RPMI7951 (cell line): ENCODE measurements at places on chromosomes 2 and 18. TPM values are rescaled to one million over a fixed set of nuclear protein-coding genes. Genes with fewer than 3 reads are reported as not detected.

The RBM44 gene
- 0.88 and 1.7 TPM in 2 replicates for total RNA-seq

The TMEM198 gene
- total RNA-seq = 2.3 and 2.6 TPM in 2 replicates

The ELOA2 gene
- not detected in 2 replicates for total RNA-seq

The FAM228A gene
- total RNA-seq = 0.29 and 0.36 TPM in 2 replicates

The OTOS gene
- total RNA-seq = 1.7 TPM in 1 of 2 replicates, not detected in the other

The PROKR1 gene
- total RNA-seq = not detected in 2 replicates

The GPR55 gene
- total RNA-seq = 0.24 and 0.29 TPM in 2 replicates

The TRIM43 gene
- not detected in 2 replicates for total RNA-seq

The ADCYAP1 gene
- total RNA-seq = 0.10 TPM in 1 of 2 replicates, not detected in the other

The SLC9A2 gene
- not detected in 2 replicates for total RNA-seq

The SCYGR4 gene
- total RNA-seq = not detected in 2 replicates

The SCYGR6 gene
- not detected in 2 replicates for total RNA-seq

The RAB17 gene
- total RNA-seq = 3.6 and 4.5 TPM in 2 replicates

The RTP5 gene
- total RNA-seq = not detected in 2 replicates

The CNGA3 gene
- not detected in 2 replicates for total RNA-seq

The FBXO36 gene
- total RNA-seq = 5.2 and 6.4 TPM in 2 replicates

The SPOPL gene
- total RNA-seq = 12.8 and 17.5 TPM in 2 replicates

The MAL gene
- total RNA-seq = not detected in 2 replicates

The SERPINB4 gene
- total RNA-seq = not detected in 2 replicates

The PTH2R gene
- not detected in 2 replicates for total RNA-seq

The IDH1 gene
- total RNA-seq = 137 and 150 TPM in 2 replicates

The DDX1 gene
- 83.1 and 102 TPM in 2 replicates for total RNA-seq

The DYSF gene
- 1.2 and 2.3 TPM in 2 replicates for total RNA-seq

The MC2R gene
- not detected in 2 replicates for total RNA-seq

The ACMSD gene
- not detected in 2 replicates for total RNA-seq

The CHRNG gene
- not detected in 2 replicates for total RNA-seq

The IL36RN gene
- total RNA-seq = not detected in 2 replicates

The POTEE gene
- total RNA-seq = not detected in 2 replicates

The SNED1 gene
- total RNA-seq = 63.7 and 65.5 TPM in 2 replicates

The KYNU gene
- total RNA-seq = 25.5 and 31.6 TPM in 2 replicates

The PRADC1 gene
- 43.6 and 52.7 TPM in 2 replicates for total RNA-seq

The GKN2 gene
- not detected in 2 replicates for total RNA-seq

The ZNF407 gene
- 4.8 and 5.3 TPM in 2 replicates for total RNA-seq

The RGPD3 gene
- total RNA-seq = 0.12 and 0.20 TPM in 2 replicates

The NEU2 gene
- not detected in 2 replicates for total RNA-seq

The SLC5A7 gene
- not detected in 2 replicates for total RNA-seq

The MROH2A gene
- 0.10 TPM in 1 of 2 replicates, not detected in the other for total RNA-seq

The KIF1A gene
- 0.36 TPM in 1 of 2 replicates, not detected in the other for total RNA-seq

The SIX2 gene
- 0.78 and 1.4 TPM in 2 replicates for total RNA-seq

The STARD6 gene
- total RNA-seq = 0.84 and 0.88 TPM in 2 replicates

The TEKT4 gene
- total RNA-seq = not detected in 2 replicates

The INHA gene
- 0.10 and 0.12 TPM in 2 replicates for total RNA-seq

The ABCG8 gene
- total RNA-seq = not detected in 2 replicates

The ASAP2 gene
- total RNA-seq = 40.1 and 46.7 TPM in 2 replicates

The MARCHF4 gene
- total RNA-seq = 0.29 and 0.48 TPM in 2 replicates

The SPP2 gene
- total RNA-seq = not detected in 2 replicates

The CDH2 gene
- 35.8 and 43.7 TPM in 2 replicates for total RNA-seq

The MSH2 gene
- 48.1 and 53.8 TPM in 2 replicates for total RNA-seq

The SCTR gene
- total RNA-seq = not detected in 2 replicates

The TACR1 gene
- total RNA-seq = not detected in 2 replicates

The SEPTIN2 gene
- total RNA-seq = 451 and 502 TPM in 2 replicates

The MPV17 gene
- total RNA-seq = 99.4 and 124 TPM in 2 replicates

The MRPS5 gene
- total RNA-seq = 54.1 and 58.7 TPM in 2 replicates
